ENCODE measurements at places on chromosomes 7 and 10.
A peak's percentile ranks its signal among the peaks of the same experiment; 100 is the strongest.

DNA sequence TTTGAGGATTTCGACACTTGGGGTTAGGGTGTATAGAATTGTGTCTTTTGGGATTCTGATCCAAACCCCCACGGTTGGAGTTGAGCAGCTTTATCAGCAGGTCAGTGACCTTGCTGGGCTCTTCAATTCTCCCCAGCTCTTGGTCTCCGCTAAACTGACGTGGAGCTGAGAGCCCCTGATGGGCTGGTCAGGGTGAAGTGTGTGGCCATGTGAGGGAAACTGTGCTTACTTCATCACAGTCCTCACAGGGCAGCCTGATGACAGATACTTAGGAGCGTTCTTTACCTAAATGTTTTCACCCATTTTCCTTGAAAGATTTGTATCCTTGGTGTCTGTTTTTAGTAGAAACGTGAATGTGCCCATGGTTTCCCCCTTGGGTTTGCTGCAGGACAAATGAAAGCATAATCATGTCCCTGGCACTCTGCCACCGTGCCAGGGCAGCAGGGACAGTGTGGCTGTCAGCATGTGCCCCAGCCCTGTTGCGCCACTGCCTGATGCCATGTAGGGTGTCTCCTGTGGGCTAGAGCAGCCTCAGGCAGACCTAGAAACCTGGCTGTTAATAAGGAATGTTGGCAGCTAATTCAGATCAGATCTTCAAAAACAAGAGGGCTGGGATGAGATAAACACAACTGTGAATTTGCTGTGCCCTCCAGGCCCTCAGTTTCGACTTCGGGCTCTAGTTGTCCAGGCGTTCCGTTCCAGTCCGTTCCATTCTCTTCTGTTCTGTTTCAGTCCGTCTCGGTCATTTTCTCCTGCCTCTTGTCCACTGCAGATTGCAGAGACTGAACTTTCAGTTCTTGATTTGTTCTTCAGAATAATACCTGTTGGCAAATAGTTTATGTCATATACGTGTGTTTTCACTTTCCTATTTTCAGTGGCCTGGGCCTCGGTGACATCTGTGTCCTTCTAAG is 96.8 kb downstream of the TRRAP start:
- no peak for DNase-seq

- peak; percentile 56 for DNase-seq
These were observed 728 bp downstream of the PARD3 start for GRCh38 chr10:34814223-34814912.

- no peak for DNase-seq
These were observed 105.1 kb downstream of the FAM107B start for GRCh38 chr10:14669576-14669975.

GRCh38 chr7:91294639-91295220 is 30.5 kb downstream of the FZD1 start:
- DNase-seq, result no peak

DNA sequence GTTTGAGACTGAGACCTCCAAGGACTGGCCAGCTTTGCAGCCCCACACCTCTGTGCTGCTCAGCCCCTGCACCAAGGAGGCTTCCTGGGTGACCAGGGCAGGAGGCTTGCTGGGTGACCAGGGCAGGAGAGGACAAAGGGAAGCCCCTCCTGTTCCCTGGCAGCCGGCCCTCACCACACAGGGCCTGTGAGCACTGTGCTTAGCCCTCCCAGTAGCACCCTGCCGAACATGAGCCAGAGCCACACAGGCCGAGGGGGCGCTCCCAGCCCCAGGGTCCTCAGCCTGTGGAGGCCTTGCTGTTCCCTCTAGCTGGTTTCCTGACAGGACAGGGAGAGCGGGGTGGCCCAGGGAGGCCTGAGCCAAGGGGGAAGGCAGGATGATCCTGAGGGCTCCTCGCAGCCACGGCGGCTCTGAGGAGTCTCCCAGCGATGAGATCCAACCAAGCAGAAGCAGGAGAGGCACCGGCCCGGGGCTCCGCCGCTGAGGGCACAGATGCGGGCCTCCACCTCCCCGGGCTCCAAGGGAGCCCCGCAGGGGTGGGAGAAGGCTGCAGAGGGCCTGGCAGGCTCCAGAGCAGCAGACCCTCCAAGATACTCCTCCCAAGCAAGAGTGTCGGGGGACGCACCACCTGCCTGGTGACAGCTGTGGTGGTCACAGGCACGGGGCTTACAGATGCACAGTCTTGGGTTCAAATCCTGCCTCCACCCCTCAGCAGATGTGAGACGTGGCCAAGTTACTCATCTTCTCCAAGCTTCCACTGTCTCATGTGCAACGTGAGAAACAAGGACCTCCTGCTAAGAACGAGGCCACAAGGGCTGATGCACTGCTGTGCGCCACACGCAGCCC is 22.5 kb downstream of the WDR86 start:
- no peak for DNase-seq

DNA sequence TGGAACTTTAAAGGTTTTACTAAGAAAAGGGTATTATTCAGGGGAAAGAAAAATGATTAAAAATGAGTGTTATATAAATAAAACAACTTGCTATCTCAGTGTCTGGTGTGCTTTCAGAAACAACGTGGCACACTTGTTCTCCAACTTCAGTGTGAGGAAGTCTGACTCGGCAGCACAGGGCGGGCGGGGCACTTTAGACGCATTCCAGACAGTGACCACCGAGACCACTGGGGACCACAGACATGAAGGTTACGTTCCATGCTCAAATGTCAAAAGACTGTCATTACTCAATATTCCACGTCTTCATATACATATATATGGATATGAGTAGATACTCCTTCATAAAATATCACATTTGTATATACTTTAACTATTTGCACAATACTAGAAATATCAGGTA is 87.0 kb downstream of the LARP4B start:
- peak; percentile 68 for DNase-seq

DNA sequence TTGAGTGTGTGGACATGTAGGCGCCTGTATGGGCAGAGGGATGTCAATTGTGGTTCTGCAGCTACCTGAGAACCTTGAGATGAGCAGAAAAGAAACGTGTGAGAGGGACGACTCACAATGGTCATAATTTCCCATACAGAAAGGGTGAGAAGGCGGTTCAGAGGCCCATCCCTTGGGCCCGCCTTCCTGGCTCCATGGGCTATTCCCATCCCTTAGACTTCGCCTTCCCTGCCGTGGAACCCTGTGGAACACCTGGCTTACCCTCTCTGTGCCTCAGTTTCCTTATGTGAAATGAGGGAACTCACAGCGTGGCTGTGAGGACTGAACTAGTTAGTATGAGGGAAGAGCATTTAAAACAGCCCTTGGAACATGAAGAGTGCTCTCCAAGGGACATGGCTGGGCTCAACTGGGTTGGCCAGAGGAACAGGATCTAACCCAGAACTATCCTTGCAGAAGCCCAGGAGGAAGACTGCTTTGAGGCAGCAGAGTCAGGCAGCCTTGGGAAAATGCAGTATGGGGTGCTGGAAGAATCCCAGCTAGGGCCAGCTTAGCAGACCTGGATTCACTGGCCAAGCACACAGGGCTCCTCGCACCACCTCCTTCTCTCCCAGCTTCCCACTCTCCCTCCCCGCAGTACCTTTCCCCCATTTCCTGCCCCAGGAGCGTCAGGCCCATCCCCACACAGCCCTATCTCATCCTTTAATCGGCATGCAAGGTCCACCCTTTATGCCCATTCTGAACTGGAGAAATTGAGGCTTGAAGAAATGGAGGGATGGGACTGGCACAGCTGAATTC is 11.1 kb upstream of the ZMIZ1 start:
- DNase-seq, result no peak

GRCh38 chr7:37674531-37674930 is 9.0 kb upstream of the GPR141 start:
- DNase-seq, result no peak

- DNase-seq, result no peak
These were observed 11.5 kb upstream of the CC2D2B start for GRCh38 chr10:95896071-95896850.

DNA sequence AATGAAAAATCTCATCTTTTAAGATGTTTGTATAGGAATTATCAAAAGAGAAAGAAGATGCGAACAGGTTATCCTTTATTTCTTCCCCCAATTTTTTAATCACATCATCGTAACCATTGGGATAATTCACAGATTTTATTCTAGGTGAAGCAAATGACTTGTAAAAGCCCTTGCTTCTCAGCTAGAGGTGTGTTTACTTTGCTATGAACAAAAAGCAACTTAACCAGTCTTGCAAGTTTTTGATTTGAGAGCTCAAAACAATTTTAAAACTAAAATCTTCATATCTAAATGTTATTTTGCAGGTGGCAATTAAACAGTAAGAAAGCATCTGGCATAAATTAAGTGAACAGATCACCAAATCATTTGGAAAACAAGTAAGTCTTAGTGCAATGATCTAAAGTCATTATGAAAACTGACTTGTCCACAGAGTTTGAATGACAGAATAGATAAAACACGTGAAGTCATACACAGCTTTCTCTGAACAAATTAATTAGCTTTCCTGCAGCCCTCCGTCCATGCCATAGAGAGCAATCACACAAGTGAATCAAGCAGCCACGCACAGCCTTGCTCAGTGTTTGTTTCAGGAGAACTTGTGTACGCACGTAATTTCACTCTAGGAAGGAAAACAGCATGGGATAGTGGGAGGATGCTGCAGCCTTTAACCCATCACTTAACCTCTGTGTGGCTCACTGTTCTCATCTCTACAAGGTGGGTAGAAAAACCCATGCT is 85.0 kb upstream of the ZNF800 start:
- DNase-seq, result no peak

DNA sequence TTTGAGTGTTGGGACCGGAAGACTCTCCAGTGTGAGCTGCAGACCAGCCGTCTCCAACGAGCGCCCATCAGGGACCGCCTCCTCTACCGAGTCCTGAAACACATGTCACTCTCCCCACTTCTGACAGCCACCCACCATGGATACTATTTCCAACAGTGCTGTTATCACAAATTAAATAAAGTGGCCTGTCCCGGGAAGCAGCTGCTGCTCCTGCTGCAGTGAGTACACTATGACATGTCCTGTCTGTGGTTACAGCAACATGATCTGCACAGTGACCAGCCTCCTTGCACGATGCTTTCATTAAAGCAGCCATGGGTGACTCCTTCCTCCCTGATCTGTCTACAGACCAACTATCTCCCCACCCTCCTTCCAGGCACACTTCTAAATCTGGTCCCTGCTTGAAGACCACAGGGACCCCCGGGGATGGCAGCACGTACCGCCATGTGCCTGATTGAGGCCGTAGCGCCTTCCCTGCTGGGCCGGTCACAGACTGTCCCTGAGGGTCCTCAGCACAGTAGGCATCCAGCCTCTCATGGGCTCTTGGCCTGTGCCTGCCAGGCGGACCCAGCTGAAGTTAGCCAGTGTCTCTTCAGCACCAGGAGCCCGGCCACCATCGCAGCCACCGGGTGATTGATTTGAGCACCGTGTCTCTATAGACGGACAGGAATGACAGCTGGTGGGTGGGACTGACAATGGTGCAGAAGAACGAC is 58.8 kb downstream of the TCERG1L start:
- no peak for DNase-seq

- no peak for DNase-seq
These were observed 80.7 kb downstream of the CUX1 start for GRCh38 chr7:101898106-101898505.

GRCh38 chr7:64876792-64877713 is 26.0 kb upstream of the ZNF273 start:
- no peak for DNase-seq

DNA sequence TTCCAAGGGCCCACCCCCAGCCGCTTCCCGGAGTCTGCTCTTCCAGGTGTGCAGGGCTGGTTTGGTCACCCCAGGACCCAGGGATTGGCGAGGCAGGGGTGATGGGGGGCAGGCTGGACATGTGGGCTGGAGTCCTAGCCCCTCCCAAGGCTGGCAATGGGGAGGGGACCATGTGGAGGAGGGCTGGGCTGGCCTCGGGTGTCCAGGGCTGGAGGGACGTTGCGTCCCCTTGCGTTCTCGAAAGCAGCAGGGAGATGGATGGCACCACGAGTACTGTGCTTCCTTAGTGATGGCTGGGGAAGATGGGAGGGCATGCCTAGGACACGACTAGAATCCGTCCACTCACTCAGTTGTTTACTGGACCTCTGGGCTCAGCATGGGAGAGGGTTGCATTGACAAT is 532.5 kb upstream of the FOXK1 start:
- DNase-seq, result no peak

All from EL (cell line).